ENCODE measurements at places on chromosomes 12 and 14.

GRCh38 chr12:127675936-127676335 is 591.0 kb upstream of the TMEM132C start:
- DNase-seq = no peak

- DNase-seq = no peak
Measured at GRCh38 chr12:122333142-122334087, 67.1 kb upstream of the VPS33A start.

- no peak for DNase-seq
Measured at GRCh38 chr14:105058521-105059034, 6.7 kb downstream of the GPR132 start.

GRCh38 chr14:60184146-60184904 is 19.1 kb upstream of the DHRS7 start:
- no peak for DNase-seq

DNA sequence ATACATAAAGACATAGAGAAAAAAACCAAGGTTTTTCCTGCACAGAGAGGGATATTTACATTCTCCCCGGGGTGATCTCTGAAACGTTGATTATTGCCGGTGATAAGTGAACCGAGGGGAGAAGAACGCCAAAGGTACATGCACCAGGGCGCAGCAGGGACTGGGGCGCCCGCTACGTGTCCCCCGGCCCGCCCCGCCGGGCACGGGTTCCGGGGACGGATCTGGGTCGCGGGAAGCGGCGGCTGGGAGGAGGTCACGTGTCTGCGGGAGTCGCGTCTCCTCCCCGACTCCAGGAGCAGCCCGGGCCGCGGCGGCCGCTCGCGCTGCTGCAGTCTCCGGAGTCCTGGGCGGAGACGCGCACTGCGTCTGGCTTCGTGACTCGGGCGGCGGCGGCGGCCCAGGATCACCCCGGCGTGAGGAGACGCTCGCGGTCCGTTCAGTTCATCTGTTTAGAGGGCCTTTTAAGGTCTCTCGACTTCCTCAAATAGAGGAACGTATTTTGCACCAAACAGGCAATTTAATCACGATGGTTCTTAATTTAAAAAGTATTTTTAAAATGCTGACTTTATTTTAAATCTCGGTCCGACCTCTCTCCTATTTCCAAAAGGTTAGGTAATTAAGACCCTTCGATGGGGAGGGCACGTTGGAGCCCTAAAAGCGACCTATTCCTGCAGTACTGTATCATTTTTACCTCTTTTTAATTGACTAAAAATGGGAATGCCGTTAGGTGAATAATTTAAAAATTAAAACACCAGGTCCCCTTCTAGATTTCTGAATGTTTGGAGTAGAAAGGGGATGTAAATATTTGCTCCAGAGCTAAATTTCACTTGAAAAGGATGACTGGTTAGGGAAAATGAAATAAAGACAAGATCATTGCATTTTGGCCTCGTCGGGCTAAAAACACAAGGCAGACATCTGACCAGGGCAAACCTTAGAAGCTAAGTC is 1.8 kb upstream of the BHLHE41 start:
- no peak for DNase-seq

DNA sequence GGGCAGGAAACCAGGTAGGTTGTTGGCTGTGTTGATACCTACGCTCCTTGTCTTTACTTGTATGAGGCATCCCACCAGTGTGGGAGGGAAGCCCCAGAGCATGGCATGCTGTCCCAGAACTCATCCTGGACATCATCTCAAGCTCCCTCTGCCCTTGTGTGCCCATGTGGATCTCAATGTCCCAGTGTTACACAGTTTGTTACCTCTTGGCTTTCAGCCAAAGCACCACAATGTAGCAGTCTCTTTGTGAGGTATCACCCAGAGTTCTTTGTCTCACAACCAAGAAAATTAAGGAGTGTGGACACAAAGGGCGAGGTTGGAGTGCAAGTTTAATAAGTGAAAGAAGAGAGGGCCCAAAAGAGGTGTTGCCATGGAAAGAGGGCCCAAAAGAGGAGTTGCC is 43.1 kb upstream of the CDKN3 start:
- DNase-seq = no peak

DNA sequence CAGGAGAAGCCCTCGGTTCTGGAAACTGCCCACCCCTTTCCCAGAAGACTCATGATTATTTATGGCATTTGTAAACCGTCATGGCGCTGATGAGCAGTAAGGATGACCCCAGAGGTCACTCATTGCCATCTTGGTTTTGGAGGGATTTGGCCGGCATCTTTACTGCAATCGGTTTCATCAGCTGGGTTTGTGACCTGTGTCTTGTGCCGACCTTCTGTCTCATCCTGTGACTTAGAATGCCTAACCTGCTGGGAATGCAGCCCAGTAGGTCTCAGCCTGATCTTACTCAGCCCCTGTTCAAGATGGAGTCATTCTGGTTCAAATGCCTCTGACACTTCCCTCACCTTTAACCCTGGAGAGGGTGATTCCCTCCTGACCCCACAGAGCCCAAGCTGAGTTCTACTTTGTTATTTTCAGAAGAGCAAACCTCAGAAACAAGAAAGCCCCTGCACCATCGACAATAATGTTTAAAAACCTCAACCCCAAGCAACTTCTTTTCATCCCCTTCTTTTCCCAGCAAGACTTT is 105.5 kb upstream of the SFSWAP start:
- no peak for DNase-seq

DNA sequence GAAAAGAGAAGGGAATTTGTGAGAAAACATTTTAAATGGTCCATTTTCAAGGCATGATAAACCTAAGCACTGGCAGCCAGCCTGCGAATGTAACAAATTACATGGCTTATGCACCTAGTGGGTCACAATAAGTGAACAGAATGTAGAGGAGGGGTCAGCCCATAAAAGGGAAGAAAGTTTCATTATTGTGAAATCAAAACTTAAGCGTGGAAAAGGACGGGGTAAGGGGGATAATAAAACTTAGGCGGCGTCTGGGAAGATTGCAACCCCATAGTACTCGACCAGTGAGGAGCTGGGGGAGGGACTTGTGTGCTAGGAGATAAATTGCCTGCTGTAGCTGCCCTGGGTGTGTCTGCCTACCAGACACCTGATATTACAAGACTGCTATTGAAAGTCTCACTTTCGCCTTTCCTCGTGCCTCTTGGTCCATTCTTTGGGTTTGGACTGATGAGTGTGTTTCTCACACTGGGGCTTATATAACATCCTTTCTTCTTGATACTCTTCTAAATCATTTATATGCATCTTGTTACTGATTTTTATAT is 40.6 kb downstream of the ZDHHC17 start:
- DNase-seq = no peak

DNA sequence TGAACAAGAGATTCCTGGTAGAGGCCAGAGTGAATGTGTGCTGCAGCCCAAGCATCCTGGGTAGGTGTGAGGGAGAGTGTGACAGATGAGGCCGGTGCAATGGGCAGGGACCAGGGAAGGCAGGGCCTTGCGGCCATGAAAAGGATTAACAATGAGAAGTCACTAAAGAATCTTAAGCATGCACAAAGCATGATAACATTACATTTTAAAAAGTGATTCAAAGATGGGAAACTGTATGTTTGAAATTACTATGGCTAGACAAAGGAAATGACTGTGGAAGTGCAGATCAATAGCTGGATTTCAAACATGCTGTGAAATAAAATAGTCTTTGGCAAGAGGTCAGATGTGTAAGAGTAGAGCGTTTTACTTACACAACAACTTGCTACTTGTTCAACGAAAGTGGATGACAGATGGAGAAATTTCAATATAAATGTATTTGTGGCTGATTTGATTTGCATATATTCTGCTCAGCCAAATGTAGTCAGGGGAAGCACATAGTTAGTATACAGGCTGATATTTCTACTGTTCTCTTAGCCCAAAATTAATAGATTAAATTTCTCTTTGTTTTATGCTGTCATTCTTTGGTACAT is 175.5 kb downstream of the CCDC59 start:
- DNase-seq = no peak

DNA sequence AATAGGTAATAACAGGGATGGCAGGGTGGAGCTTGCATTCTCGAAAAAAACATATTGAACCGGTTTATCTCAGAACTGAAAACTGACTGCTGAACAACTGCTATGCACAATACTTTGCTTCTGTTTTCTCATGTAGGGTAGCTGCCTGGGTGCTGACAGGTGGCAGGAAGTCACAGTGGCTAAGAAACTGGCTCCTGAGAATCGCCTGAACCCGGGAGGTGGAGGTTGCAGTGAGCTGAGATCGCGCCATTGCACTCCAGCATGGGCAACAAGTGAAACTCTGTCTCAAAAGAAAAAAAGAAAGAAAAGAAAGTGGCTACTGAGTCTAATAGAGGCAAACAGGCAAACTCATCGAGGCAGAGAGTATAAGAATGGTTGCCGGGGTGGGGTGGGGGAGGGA is 113.1 kb downstream of the CCDC60 start:
- DNase-seq = no peak

DNA sequence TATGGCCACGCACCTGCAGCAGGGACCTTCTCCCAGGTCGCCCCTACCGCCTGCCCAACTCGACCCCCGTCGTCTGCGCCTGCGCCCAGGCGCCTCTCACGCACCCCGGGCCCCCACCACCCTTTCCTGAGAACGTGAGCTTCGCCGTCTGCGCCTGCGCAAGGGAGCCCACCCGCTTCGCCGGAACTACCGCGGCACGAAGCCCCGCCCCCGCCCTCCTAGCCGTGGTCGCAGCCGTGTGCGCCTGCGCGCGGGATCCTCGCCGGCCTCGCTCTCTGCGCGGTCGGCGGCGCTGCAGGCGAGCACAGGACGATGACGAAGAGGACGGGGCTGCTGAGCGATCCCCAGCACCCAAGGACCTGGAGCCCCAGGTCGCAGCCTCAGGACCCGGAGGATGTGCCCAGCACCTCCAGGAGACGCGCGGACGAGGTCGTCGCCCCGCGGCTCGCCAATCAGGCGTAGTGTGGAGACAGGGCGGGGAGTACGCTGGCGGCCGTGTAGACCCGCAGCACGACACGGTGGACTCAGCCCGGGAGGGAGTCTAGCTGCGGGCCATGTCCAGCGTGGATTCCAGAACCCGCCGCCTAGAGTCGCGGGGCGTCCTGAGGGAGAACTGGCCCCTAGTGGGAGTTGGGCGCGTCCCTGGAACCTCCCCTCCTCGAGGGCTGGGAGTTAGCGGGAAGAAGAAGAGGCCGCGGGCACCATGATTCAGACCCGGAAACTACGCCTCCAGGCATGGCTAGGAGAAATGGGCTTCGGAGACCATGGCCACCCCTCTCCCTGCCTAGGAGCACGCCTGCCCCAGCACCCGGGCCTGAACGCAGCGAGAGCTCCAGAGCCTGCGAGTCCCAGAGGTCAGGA is 1120.8 kb upstream of the TMEM132C start:
- peak; percentile 32 for DNase-seq

- no peak for DNase-seq
Measured at GRCh38 chr12:114848666-114849065, 164.7 kb upstream of the TBX3 start.

- no peak for DNase-seq
Measured at GRCh38 chr14:22900081-22900799, 17.2 kb downstream of the REM2 start.

DNA sequence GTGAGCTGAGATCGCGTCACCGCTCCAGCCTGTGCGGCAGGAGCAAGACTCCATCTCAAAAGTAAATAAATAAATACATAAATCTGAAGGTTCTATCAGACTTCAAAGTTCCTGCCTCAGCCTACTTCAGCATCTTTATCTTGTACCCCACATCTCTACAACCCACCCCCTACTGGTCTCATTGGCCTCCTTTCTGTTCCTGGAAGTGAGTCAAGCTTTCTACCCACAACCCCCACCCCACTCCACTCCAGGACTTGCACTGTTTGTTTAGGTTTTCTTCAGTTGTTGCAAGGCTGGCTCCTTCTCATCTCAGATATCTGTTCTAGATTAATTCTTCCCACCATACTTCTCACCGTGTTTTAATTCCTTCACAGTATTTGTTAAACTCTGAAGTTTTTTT is 714 bp upstream of the PSMC6 start:
- DNase-seq = no peak

GRCh38 chr14:50725761-50726160 is 57.7 kb upstream of the SAV1 start:
- no peak for DNase-seq

GRCh38 chr12:131058700-131059099 is 105.0 kb downstream of the ADGRD1 start:
- DNase-seq = no peak

- no peak for DNase-seq
Measured at GRCh38 chr12:79098530-79098929, 234.0 kb downstream of the SYT1 start.

DNA sequence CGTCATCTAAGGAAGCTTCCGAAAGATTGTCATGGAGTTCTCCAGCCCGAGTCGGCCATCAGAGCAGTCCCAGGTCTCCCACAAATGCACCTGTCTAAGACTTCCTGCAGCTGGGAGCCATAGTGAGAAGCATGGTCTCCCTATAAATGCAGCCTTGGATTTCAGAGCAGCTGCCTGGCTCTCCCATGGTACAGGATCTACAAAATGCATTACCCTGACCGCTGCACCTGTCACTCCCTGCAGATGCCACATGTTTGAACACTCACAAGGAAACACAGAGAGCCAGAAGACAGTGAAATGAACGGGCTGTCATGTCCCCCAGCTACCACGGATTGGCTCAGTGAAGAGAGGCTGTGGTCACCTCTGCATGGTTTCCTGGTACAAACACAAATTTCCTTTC is 702.7 kb downstream of the MED13L start:
- no peak for DNase-seq

DNA sequence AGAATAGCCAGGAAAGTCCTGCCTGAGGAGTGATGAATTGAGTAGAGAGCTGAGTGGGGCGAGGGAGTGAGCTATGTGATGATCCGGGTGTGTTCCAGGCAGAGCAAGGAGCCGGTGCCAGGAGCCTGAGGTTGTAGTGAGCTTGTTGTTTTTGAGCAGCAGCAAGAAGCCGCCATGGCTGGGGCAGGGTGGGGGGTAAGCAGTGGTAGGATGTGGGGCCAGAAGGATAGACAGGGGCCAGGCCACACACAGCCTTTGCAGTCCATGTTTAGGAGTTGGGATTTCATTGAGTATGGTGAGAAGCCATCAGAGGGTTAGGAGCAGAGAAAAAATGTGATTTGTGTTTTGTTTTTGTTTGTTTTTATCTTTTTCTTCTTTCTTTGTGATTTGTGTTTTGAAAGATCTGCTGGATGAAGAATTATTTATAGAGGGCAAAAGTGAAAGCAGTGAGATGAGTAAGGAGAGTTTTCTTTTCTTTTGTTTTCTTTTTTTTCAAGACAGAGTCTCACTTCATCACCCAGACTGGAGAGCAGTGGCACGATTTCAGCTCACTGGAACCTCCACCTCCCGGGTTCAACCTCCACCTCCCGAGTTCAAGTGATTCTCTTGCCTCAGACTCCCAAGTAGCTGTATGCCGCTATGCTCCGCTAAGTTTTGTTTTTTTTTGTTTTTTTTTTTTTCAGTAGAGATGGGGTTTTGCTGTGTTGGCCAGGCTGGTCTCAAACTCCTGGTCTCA is 92.3 kb upstream of the BCAT1 start:
- DNase-seq = no peak

GRCh38 chr14:64069634-64070359 is 217.0 kb downstream of the SYNE2 start:
- DNase-seq = no peak

- DNase-seq = no peak
Measured at GRCh38 chr12:64088431-64089349, 133.4 kb downstream of the KICS2 start.

- DNase-seq = no peak
Measured at GRCh38 chr14:20603813-20604690, 12.9 kb upstream of the RNASE12 start.

Data from stimulated activated CD4-positive, alpha-beta T cell treated with anti-CD3 and anti-CD28 coated beads, TNF-alpha, amount 100 ng/mL, for 1 hour (primary cell).